ENCODE measurements at places on chromosomes 2 and 18. TPM values are rescaled to one million over a fixed set of nuclear protein-coding genes. Genes with fewer than 3 reads are reported as not detected.

CACNB4 gene
- 0.23 TPM for total RNA-seq

CDH20 gene
- not detected for total RNA-seq

VWC2L gene
- total RNA-seq, result not detected

CRYGC gene
- not detected for total RNA-seq

LCT gene
- total RNA-seq, result 0.53 TPM

IL1F10 gene
- not detected for total RNA-seq

ASB3 gene
- total RNA-seq, result 26.4 TPM

CYS1 gene
- 0.78 TPM for total RNA-seq

CD8B2 gene
- total RNA-seq, result not detected

FZD7 gene
- total RNA-seq, result 1.1 TPM

FAP gene
- total RNA-seq, result not detected

HYCC2 gene
- 20.1 TPM for total RNA-seq

SKOR2 gene
- total RNA-seq, result not detected

MROH2A gene
- not detected for total RNA-seq

ZNF521 gene
- not detected for total RNA-seq

IAH1 gene
- total RNA-seq, result 82.0 TPM

NCKAP1 gene
- 13.2 TPM for total RNA-seq

RGPD3 gene
- 0.34 TPM for total RNA-seq

Measured in activated T-helper 2 cell treated with anti-CD3 and anti-CD28 coated beads, Interferon-gamma antibody, Interleukin-2, Interleukin-4, amounts not matched to agents 10 μg/mL and 5 μg/mL and 100 μg/mL, durations not matched to agents 14 hours and 24 hours and 36 hours (primary cell).